ENCODE measurements at places on chromosomes 16 and 17.
A peak's percentile ranks its signal among the peaks of the same experiment; 100 is the strongest.

DNA sequence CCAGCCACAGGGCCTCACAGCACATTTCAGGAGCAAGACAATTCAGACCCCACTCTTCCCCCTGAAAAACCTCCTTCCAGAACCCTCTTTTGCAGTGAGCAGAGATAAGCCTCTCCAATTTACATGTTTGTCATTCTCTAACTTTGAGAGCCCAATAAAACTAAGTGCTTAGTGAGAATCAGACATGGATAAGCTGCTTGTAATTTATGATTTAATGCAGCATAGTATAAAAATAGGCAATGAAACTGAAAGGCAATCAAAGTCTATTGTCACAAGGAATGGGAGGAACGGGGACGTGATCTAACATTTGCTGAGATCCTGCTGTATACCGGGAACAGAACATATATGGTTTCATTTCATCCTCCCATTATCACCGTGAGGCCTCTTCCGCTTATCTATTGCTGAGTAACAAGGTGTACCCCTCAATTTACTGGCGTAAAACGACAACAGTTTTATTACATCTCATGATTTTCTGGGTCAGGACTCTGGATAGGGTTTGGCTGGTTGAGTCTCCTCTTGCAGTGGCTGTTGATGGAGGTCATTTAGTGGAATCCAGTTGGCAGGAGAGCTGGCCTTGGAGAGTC lies 597.4 kb downstream of the MAF start:
- no peak for DNase-seq

DNA sequence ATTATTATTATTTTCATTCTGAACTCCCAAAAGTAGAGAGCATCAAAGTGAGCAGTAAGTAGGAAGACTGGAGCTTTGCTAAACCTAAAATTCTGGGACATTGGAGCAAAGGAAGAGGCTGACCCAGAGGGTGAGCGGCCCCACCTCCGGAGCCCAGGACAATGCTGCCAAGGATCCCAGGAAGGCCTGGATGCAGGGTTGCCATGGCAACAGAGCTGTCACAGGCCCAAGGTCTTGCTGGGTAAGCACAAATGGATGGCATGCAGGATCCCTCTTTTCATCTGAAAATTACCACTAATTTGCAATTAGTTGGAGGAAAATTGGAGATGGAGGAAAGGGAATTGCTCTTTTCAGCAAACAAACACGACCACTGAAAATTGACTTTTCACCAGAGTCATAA lies 457.9 kb upstream of the CDH5 start:
- DNase-seq = no peak

DNA sequence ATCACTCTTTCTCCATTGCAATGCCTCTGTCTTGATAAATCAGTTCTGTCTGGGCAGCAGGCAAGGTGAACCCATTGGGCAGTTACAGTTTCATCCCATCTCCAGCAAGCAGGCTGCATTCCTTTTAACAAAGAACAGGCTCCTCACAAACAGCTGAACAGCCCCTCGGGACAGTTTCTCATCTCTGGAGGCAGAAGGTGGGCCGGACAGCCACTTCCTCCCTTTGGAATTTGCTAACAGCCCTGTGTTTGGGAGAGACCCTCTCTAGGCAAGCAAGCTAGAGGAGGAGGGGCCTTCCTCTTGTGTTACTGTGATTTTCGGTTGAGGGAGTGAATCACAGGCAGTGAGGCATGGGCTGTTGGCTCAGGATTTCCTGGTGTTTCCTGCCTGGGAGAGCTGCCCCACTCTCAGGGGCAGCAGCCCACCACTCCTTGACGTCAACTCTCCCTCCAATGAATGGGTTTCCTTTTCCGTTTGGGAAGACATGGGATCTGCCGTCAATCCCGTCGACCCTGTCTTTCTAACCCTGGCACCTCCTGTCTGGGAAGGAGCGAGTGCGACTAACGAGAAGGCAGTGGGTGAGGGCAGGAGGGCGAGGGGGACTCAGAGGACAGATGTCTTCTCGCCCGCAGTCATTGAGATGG lies 3.7 kb upstream of the PGS1 start:
- no peak for DNase-seq

DNA sequence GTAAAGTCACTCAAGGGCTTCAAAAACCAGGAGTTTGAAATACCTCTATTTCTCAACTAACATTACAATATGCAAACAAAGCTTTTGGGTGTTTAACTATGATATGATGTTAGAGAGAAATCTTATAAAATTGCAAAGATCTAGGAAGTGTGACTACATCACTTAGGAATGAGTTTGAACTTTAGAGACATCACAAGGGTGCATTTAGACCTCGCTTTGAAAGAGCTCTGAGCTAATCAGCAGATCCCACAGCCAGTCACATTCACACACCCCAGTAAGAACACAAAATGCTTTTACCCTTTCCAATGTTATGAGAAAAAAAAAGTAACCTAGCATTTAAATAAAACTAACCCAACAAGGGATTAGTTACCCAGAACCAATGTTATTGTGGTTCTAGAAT lies 45.2 kb downstream of the HYDIN start:
- peak; percentile 92 for DNase-seq

- DNase-seq = no peak
Observed at GRCh38 chr16:1950559-1950958, 3.9 kb downstream of the RPL3L start.

DNA sequence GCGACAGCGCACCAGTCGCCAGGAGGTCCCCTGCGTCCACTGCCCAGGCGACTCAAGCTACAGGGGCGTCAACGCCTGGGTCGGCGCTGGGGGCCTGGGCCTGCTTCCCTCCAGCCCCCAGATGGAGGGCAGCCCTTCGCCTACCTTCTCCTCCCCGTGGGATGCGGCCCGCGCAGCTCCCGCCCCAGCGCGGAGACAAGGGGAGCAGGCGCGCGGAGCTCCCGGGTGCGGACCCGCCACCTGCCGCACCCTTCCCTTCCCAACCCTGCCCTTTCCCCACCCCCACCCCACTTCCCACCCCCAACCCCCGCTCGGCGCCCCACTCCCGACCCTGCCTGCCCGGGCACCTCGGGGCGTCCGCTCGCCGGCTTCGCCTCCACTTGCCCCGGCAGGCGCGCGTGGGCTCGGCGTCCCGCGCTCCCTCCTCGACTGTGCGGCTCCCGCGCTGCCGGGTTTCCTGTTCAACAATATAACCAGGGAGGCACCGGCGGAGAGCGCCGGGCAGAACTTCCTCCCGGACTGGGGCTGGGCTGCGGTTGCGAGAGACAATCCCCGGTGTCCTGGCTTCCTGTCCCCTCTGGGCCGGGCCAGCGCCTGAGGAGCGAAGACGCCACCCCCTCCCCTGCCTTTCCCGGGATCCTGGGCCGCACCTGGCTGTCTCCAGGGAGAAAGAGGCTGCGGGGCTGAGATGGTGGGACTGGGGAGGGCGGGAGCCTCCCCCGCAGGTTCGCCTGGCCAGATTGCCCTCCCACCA lies at the start of gene ARHGAP27:
Gene ARHGAP27 (minus strand): TSS at position 466 of the 754 bp plus-strand sequence. CDS start 2,591 bp downstream, outside the sequence.
- DNase-seq = no peak

GRCh38 chr16:78763821-78764440 lies 664.5 kb downstream of the WWOX start:
- DNase-seq = no peak

DNA sequence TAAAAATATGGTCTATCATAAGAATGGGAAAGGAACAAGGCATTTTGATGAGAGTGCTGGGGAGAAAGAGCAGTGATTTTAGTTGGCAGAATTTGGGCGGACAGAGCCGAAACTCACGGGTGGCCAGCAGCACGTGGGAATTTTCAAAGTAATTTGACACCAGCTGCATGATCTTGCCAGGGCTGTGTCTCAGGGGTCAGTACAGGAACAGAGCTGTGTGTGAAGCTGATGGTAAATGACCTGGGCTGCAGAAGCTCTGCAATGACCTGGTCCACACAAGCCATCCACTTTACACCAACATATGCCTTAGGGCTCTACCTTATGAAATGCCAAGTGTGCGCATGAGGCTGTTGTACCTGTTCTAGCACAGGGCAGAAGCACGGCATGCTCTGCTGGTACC lies 112.0 kb downstream of the ZFHX3 start:
- DNase-seq = no peak

- DNase-seq = no peak
Observed at GRCh38 chr17:48528153-48528935, 2.5 kb downstream of the HOXB1 start.

DNA sequence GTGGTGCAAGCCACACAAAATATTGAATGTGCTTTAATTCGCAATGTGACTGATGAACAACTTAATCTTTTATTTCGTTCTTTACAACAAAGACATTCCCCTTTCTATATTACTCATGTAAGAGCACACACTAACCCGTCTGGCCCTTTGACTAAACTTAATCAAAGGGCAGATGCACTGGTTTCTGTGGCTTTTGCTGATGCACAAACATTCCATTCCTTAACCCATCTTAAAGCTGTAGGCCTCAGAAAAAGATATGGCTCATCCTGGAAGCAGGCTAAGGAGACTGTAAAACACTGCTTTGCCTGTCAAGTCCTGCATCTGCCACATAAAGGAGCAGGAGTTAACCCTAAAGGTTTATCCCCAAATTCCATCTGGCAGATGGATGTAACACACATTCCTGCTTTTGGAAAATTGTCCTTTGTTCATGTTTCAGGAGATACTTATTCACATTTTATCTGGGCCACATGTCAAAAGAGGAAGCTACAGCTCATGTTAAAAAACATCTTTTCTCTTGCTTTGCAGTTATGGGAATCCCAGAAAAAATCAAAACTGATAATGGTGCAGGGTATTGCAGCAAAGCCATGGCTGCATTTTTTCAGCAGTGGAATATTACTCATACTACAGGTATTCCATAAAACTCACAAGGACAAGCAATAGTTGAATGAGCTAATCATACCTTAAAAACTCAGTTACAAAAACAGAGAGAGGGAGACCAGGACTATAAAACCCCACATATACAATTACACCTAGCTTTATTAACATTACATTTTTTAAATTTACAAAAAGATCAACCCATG lies 137.2 kb downstream of the AHSP start:
- no peak for DNase-seq

GRCh38 chr16:69477546-69477945 lies 53.1 kb downstream of the CYB5B start:
- no peak for DNase-seq

- no peak for DNase-seq
Observed at GRCh38 chr16:50318796-50319578, 49.8 kb downstream of the BRD7 start.

DNA sequence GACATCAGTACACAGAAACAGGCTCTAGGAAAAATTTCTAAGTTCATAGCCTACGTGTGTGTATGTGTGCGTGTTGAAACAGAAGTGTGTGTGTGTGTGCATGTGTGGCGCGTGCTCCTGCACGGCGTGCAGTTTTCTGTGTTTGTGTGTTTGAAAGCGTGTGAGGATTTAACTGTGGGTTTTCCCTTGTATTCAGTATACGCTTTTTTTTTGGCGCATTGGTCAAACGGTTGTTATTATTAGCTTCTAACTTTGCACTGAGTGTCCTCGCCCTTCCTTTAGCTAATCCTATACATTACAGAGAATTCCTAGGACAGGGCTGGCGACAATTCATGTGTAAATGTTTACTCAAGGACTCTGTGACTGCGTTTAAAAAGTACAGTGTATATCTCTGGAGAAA lies 23.0 kb downstream of the TMC6 start:
- no peak for DNase-seq

GRCh38 chr17:75712446-75712845 lies 8.8 kb upstream of the ITGB4 start:
- DNase-seq = no peak

- no peak for DNase-seq
Observed at GRCh38 chr17:58331815-58332777, 3.5 kb upstream of the TSPOAP1 start.

- DNase-seq = no peak
Observed at GRCh38 chr17:78408476-78409050, 30.1 kb downstream of the PGS1 start.

DNA sequence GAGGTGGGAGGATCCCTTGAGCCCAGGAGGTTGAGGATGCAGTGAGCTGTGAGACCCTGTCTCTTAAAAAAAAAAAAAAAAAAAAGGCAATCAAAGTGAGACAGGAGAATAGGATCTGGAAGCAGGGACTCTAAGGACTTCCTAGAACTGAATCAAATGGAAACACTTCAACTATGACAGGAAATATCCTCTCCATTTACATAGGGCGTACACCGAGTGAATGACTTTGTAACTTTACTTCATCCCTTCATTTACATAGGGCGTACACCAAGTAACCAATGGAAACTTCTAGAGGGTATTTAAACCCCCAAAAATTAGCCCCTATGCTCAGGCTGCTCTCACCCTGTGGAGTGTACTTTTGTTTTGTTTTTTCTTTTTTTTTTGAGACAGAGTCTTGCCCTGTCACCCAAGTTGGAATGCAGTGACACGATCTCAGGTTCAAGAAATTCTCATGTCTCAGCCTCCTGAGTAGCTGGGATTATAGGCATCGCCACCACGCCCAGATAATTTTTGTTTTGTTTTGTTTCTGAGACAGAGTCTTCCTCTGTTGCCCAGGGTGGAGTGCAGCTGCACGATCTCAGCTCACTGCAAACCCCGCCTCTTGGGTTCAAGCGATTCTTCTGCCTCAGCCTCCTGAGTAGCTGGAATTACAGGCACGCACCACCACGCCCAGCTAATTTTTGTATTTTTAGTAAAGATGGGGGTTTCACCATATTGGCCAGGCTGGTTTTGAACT lies 9.6 kb upstream of the PRPSAP1 start:
- DNase-seq = no peak

DNA sequence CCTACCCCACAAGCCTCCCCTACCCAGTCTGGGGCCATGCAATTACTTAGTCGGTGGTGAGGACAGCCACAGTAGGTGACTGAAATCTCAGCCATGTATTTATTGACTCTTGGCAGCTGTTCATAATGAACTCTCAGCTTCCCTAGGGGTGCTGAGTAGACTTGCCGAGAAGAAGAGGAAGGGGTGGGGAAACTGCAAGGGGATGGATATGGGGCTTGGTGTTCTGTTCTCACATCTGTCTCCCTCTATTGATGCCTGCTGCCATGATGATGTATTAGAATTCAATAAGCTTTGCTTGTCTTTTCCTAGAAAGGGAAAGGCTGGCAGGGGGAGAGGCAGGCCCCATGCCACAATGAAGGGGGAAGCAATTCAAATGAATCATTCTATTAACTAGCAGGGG lies 112.9 kb downstream of the GP2 start:
- DNase-seq = no peak

DNA sequence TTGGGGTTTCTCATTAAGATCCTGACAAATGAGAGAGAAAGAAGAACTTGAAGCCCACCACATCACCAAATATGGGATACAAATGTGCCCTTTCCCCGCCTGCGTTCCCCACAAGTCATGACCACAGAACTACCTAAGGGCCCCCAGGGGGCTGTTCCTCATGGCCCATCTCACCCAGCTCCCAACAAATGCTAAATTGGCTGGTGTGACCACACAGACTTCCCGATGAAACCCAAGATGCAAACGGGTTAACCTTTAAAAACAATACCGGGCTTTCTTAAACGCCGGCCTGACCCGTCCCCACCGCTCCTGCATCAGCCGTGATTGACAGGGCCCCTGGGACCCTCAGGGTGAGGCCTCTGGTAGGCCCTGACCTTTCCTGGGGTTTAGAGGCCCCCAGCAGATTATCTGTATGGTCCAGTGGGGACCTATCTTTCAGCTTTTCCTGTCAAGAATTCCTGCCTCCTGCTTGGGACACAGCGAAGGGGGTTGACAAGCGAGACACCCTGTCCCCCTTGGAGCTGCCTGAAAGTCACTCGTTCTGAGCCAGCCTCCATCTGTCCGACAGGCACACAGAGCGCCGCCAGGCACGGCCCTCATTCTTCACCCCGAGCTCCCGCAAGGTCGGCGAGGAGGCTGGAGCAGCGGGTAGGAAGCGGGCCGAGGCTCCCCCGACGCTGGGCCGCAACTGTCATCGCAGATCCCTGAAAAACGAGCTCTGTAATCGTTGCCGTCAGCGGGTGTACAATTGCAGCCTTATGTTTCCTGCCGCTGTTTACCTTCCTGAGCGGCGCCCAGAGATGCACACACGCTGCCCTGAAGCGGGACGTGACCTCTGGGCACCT lies 300.1 kb downstream of the FOXL1 start:
- DNase-seq = no peak

- DNase-seq = no peak
Observed at GRCh38 chr17:69064001-69064400, 3.3 kb upstream of the ABCA9 start.

Data from retinal pigment epithelial cell (primary cell).